SK-N-SH (cell line): ENCODE measurements at places on chromosomes 11 and 22.

DNA sequence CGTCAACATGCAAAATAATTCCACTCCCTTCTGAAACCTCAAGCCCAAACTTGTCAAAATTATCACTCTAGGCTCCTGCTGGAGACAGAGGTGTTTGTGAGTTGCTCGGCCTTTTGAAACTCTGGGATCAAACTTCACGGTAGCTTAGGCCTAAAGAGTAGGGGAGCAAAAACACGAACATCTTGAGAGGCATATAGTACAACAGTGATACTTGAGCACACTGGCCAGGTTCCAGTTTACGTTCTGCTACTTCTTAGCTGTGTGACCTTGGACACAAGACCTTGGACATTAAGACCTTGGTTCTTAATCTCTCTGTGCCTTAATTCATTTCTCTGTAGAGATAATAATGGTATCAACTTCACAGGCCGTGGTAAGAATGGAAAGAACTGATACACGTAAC, 123.5 kb upstream of the LMO1 start:
- DNase-seq, result no peak

DNA sequence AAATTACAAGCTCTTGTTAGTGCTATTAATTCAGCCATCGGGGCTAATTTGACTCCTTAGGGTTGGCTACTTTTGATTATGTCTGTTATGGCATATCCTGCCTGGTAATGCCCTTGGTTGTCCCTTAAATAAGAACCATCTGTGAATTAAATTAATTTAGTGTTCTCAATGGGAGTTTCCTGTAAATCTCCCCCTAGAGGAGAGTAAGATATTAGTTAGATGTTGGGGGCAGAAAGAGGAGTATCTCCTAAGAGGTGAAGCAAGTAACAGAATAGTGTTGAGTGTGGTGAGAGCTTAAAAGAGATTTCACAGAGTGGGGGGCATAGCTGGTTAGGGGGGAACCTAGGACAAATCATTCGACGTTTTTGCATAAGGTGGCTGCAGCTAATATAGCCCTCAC, 1126.9 kb downstream of the JRKL start:
- DNase-seq, result peak; percentile 5

GRCh38 chr11:14059491-14059890, 97.0 kb downstream of the SPON1 start:
- DNase-seq, result no peak

GRCh38 chr11:102138670-102139069, 28.4 kb downstream of the YAP1 start:
- DNase-seq, result no peak

GRCh38 chr11:15114501-15115475, at the start of gene INSC:
TSS of gene INSC (plus strand) at chr11:15114923. CDS start at chr11:15149175, 34,252 bp downstream.
- DNase-seq, result peak; percentile 85

- no peak for DNase-seq
Measured at GRCh38 chr11:73058989-73059674, 83.0 kb downstream of the FCHSD2 start.

- peak; percentile 73 for DNase-seq
Measured at GRCh38 chr11:112961751-112962578, 745 bp downstream of the NCAM1 start.

DNA sequence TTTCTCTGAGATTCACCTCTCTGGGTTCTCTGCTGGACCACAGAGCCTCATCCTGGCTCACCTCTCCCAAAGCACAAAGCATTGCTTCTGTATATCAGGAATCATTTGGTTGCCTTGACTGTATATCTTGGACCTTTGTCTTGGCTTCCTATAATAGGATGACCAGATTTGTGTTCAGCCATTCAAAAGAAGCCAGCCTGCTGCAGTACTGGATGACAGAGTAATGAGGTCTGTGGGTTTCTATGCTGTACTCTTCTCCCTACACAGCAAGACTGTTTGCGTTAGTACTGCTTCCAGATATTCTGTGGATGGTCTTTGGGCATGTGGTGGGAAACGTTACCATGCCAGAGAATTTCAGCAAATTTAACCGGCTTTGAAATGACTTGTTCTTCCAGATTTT, 39.8 kb downstream of the ARFGAP2 start:
- DNase-seq, result no peak
